ENCODE measurements at places on chromosomes 2 and 18.

DNA sequence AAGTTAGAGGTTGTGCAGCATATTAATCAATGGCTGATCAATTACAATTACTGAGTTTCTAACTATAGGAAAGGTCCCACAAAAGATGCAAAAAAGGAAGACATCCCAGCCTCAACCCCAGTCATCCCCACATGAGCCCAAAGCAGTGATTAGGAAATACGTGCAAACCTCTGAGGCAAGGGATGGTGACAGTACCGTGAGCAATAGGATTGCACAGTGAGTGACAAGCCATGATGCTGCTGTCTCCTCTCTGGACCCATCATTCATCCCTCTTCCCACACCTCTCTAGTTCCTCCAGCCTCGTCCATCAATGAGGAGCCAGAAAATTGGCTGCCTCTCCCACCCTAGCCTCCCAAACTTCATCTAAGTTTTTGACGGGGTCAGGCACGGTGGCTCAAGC is 4.0 kb upstream of the SLC11A1 start:
- DNase-seq: no peak

DNA sequence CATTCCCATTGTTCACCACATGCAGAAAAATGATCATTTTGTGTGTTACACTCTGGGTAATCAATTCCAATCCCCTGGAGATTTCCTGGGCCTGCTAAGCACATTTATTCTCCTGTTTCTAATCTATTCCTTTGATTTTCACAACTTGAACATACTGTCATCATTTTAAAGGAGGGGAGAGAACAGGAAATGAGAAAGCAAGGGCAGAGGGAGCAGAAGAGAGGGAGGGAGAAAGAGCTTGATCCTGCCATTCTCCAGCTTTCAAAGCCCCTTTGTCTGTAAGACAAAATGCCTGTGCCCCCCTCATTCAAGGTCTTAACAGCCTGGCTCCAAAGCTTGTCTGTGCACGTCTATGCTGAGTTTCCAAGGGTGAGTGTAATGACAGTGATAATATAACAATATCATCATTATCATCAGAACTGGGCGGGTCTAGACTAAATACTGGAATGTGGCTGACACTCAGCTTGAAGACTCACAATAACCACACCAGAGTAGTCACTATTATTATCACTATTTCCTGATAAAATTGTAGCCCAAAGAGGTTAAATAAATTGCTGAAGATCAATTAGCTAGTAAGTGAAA is 164.4 kb upstream of the KLHL29 start:
- no peak for DNase-seq

- peak; percentile 37 for DNase-seq
These were observed at the start of gene SPIRE1 for GRCh38 chr18:12657684-12658425. Gene SPIRE1 (minus strand): TSS chr18:12658107. CDS start chr18:12657866, 241 bp downstream.

DNA sequence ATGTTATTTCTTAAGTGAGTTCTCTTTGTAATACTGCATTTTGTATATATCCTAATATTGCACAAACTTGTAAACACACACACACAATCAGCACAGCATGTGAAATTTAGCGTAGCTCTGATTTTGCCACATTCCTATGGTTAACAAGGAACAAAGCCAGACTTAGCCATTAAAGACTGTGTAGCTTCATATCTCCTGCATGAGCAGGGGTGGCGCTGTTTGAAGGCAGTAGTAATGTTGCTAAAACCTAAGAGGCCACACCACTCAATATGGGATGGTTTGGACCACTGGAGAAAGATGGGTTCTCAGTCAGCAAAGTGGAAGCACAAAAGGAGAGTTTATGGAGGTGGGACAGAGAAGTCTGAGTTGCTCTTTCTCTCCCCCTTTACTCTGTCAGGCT is 61.1 kb upstream of the RND3 start:
- no peak for DNase-seq

DNA sequence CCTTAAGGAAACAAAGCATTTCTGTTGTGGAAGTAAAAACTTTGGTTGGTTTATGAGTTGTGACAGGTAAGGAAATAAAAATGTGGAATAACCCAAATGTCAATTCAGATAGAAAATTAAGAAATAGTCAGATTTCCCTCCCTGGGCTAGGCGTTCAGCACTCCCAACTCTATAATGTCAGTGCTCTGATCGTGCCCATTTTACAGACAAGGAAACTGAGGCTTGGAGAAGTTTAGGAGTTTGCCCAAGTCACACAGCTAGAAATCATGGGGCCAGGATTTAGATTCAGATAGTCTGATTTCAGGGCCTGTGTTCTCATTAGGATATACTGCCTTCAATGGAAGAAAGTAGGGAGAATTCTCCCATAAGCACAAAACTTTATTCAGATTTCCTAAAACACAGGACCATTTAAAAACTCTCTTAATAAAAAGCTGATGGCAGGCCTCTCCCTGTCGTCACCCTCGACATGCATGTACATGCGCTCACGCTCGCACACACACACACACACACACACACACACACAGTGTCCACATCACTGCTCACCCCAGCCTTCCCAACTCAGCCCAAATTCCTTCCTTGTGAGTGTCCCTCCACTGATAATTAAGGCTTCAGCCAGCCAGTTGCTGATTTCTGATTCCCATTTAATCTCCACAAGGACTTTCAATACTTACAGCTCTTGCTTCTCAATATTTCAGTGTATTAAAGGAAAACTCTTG is 49.1 kb upstream of the SLC14A2 start:
- DNase-seq: no peak

- no peak for DNase-seq
These were observed 380.0 kb upstream of the ACVR2A start for GRCh38 chr2:147464737-147465357.

- no peak for DNase-seq
These were observed 125.9 kb downstream of the ANTXR1 start for GRCh38 chr2:69138793-69139459.

- no peak for DNase-seq
These were observed 19.5 kb upstream of the SOS1 start for GRCh38 chr2:39140322-39140847.
